ENCODE measurements at places on chromosomes 5 and 9. TPM values are rescaled to one million over a fixed set of nuclear protein-coding genes. Genes with fewer than 3 reads are reported as not detected.

GRCh38 chr5:96252596-96252995 lies 180.5 kb downstream of the PCSK1 start:
- DNase-seq: no peak

GRCh38 chr5:83927140-83927733 lies 206.6 kb upstream of the HAPLN1 start:
- DNase-seq: peak; percentile 83

- DNase-seq: no peak
These were observed 4.2 kb downstream of the NMUR2 start for GRCh38 chr5:152400846-152401245.

GRCh38 chr5:126969548-126969947 lies 60.8 kb downstream of the MARCHF3 start:
- no peak for DNase-seq

- DNase-seq: no peak
These were observed 216.9 kb upstream of the ZNF608 start for GRCh38 chr5:124963236-124963919.

DNA sequence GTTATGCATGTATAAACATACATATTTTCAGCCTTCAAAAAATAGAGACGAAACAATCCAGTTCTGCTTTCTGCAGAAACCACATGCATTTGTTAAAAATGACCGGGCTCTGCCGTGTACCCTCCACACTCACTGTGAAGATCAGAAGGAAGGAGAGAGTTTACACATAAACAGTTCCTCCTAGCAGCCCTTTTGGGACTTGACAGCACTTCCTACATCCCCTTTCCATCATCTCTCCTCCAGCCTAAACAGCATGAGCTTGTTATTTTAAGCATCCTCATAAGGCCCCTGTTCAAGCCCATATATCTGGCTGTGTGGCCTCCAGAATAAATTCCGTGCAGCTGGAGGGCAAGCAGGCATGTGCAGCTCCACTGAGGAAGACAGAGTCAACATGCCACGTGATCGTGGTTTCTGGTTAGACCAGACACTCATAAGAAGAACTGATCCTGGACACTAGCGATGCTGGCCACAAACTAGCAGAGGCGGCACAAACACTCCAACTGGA lies 42.2 kb downstream of the NIPAL4 start:
- no peak for DNase-seq

DNA sequence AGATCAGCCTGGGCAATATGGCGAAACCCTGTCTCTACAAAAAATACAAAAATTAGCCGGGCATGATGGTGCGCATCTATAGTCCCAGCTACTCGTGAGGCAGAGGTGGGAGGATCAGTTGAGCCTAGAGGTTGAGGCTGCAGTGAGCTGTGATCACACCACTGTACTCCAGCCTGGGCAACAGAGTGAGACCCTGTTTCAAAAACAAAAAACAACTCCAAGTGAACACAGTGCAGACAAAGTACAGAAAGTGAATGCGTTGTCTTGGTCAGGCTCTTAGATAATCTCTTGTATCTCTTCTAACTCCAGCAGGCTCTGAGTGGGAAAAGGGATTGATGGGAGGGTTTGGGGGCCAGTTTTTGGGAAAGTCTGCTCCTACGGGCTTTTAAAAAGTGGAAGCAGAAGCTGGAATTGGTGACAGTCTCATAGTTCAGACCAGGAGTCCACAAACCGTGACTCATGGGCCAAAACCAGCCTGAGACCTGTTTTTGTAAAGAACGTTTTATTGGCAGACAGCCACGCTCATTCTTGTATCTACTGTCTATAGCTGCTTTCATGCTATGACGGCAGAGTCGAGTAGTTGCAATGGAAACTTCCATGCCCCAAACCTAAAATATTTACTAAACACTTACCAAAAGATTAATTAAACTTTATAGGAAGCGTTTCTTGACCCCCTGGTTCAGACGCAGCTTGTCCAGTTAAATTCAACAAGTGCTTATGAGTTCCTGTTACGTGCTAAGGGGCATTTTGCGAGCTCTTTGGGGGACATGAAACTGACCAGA lies 32.9 kb downstream of the NDST1 start:
- peak; percentile 85 for DNase-seq

GRCh38 chr5:112253478-112254250 lies 165.4 kb downstream of the EPB41L4A start:
- DNase-seq: no peak

DNA sequence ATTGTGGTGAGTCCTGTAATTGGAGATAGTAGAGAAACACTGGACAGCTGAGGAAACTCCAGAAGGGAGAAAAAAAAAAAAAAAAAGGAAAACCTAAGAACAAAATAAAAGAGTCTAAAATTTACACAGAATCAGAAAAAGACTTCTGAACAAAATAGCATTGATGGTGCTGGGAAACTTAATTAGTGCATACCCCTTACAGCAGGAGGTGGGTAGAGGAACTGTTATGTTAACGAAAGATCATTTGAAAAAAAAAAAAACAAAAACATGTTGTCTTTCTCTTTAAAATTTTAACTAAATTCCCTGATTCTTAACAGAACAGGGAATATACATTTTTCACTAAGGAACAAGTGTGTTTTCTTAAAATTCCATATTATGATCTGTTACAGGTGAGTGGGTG lies 11.6 kb upstream of the MTX3 start:
- no peak for DNase-seq

DNA sequence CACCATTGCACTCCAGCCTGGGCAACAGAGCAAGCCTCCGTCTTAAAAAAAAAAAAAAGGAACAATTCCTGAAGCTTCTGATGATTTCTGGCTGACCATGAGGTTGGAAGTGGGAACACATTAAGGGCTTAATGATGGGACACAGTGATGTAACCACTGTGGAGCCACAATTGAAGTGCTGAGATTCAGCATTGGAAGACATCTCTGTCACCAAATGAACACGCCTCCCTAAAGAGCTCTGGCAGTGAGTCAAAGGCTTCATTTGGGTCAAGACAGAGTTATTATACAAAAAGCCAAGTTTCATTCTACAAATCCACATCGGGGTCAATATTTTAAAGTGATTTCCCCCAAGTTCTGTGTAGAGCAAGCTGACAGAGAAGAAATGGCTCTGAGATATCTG lies 4.5 kb upstream of the S1PR3 start:
- no peak for DNase-seq

GRCh38 chr5:123262216-123262823 lies 160.9 kb downstream of the CEP120 start:
- DNase-seq: no peak

DNA sequence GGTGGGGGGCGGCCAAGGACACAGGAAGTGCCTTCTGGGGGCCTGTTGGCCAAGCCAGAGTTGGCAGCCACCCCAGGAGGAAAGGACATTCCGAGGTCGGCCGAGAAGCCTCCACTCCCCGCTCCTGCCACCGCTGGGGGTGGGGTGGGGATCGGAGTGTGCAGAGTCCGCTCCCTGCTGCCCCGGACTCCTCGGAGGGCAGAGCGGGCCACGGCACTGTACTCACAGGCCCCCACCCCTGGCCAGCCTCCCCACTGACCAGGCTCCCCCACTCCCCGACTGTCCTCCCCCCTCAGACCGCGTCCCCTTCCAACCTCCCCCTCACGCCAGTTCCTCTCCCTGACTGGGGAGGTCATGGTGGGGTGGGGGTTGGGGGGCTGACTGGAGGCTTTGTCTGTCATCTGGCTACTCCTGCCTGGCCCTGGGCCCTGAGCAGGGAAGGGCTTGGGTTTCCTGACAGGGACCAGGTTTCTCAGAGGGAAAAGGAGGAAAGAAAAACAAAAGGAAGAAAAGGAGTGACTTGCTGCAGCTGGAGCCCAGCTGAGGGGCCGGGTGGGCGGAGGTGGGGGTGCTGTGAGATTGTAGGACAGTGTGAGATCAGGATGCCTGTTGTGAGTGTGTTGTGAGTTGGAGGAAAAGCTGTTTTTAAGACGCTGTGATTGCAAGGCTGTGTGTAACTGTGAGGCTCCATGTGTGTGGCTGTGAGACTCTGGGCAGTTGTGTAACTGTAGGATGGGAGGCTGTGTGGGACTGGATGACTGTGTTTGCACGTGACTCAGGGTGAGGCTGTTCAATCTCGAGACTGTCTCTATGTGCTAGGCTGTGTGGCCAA lies 29.7 kb downstream of the CNTFR start:
- peak; percentile 55 for DNase-seq

DNA sequence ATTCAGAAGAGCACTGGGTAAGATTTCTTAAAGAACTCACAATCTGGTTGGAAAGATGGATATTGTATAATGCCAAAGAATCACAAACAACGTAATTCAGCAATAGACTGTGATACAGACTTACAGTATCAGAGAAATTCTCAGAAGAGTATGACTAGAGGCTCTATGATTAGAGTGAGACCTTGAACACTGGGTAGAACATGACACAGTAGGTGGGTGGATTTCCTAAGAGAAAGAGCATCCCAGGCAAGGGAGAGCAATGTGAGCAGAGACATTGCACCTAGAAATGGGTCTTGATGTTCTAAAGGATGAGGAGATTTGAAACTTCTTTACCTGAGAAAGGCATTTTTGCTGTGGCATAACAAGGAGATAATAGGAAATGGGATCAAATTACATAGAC lies 27.3 kb upstream of the CAST start:
- no peak for DNase-seq

DNA sequence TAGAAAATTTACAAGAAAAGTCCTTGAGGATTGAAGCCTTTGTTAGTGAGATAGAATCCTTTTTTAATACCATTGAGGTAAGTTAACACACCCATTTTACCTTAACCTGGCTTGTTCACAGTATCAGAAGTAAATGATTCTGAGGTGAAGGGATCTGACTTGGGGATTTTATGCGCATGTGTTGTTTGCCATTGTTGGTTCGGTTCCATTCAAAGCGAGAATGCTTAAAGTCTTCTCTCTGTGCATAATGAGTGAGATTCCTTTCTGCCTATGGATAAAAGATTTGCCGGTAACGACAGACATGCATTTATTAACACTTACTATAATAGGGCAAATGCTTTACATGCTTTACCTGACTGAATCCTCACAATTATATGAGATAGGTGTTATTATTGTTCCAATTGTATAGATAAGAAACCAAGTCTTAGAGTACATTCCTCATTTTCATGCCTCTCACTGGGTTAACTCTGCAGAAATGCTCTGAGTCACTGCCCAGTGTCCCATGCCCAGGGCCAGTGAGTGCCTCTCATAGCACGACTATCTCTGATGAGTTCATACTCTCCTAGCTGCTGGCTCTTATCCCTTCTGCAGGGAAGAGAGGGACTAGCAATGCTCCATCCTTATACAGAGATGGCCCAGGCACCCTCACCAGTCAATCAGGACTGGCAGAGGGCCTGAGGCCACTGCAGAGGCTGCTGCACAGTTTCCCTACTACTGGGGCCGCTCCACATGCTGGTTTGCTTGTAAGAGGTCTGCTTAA lies 54.4 kb downstream of the CMYA5 start:
- no peak for DNase-seq

GRCh38 chr9:126615245-126615790 lies 1.6 kb downstream of the LMX1B start:
- no peak for DNase-seq

- DNase-seq: no peak
These were observed 31.0 kb downstream of the HMHB1 start for GRCh38 chr5:143842920-143843319.

DNA sequence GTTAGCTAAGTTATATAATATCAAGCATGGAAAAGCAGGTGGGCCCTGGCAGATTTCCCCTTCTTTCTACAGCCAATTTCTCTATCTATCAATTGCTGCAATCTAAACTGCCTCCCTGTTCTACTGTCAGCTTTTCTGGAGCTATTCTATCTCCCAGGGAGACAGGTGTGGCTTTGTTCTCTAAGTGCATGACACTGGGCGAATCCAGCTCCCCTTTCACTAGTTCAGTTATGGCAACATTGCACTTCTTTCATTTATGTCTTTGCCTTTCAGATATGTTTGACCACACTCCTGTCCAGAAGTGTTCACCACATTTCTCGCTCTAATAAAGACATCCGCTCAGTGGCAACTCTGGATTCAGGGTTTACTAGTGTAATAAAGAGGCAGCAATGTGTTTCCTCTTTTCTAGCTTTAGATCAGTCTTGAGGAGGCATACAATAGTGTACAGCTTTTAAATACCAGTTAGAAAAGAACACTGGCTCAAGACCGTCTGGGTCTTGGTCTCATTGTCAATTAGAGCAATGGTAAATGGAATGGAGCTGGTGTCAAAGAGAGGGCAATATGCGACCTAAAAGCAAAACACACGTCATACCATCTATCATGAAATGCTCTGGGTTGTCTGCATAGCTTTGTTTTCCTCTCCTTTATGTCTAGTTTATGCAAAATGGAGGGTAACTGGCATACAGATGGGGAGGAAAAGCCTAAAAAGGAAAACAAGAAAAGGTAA lies 197.0 kb downstream of the SLF1 start:
- no peak for DNase-seq

DNA sequence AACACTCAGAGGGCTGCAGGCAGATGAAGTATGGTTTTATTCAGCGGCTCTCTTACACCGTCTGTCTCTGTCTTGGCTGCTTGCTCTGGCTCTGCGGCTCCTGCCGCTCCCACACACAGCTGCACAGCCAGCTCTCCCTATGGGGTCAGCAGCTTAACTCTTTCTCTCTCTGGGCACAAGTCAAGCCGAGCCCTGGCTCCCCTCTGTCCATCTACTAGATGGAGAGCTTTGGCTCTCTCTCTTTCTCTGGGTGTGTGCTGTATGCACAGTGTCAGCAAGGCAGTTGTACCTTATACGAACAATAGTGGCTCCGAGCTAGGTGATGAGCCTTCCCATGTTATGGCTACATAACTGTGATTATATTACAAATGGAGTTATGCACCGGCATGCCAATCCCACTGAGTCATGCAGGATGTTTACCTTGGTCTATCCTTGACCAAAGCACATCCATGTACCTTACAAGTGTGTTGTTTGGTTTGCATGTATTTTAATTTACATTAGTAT lies 19.3 kb upstream of the PPP2CA start:
- peak; percentile 41 for DNase-seq

DNA sequence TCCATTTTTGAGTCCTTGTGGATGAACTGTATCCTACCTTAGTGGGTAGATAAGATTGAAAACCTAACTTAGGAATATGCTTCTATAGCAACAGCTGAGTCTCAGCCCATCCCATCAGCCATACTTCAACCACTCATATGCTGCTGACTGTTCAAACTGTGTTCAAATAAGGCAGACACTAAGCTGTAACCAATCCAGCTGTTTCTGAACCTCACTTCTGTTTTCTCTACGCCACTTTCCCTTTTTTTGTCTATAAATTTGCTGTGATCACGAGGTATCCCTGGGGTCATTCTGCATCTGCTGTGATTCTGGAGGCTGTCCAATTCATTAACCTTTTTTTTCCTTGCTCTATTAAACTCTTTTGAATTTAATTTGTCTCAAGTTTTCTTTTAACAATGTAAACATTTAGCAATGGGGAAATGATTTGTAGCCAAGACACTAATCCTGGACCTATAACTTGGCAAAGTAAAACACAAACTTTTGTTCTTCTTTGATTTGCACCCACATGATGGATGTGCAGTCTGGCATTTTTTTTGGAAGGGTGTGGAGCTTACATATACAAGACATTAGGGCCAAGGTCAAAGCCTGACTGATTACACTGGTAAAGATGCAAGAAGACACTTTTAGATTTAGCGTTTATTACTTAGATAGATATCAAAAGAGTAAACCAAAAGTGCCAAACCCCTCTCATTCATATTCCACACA lies 14.9 kb upstream of the SCGB3A2 start:
- no peak for DNase-seq

The CCNB1 gene
- polyA plus RNA-seq: 75.9 TPM

The BHMT2 gene
- 10.1 TPM for polyA plus RNA-seq

The IL7R gene
- polyA plus RNA-seq: 12.1 TPM

The C8G gene
- 4.6 TPM for polyA plus RNA-seq

The NFIB gene
- polyA plus RNA-seq: 8.4 TPM

The SLC1A1 gene
- polyA plus RNA-seq: 1.2 TPM

The PTAR1 gene
- polyA plus RNA-seq: 27.0 TPM

The RASGRF2 gene
- polyA plus RNA-seq: 6.2 TPM

The CERCAM gene
- polyA plus RNA-seq: 26.0 TPM

The PALM2AKAP2 gene
- 0.25 TPM for polyA plus RNA-seq

The PLPP7 gene
- 8.6 TPM for polyA plus RNA-seq
